ENCODE measurements at places on chromosomes 1 and 21.

GRCh38 chr1:215081661-215082531 is 641 bp upstream of the KCNK2 start:
- DNase-seq = no peak

DNA sequence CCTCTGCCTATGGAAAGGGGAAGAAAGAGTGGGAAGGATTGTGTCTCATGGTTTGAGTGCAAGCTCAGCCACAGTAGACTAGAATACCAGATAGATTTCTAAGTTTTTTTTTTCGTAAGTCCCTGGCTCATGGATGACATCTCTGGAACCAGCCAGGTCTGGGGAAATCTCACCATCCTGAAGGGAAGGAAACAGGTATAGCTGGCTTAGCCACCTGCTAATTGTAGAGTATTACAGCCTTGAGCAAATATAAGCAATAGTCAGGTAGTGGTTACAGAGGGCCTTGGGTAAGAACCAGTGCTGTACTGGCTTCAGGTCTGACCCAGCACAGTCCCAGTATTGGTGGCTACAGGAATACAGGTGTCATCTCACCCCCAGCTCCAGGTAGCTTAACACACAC is 500.9 kb upstream of the PRMT6 start:
- no peak for DNase-seq

DNA sequence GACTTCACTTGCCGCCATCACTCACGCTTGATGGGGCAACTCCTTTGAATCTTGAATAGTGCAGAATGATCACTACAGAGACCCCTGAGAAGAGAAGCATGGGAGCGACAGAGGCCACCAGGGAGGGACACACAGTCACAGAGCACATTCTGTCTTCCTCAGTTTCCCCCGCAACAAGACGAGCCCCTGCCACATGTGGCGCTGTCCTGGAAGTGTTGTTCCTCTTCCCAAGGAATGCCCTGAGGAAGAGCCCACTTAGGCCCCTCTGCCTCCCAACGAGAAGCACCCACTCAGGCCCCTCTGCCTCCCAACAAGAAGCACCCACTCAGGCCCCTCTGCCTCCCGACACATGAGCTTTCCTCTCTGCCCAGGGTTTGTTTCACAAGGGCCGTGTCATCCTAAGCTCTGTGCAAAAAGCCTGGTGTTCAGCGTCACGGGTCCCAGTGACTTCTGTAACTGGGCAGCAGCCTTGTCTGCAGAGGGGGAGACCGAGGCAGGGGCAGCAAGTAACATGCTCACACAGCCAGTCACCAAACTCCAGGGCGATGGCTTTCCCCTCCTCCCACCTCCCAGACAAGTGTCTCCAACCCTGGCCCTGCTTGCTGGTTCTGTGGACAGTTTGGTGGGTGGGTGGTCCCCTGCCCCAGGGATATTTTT is 19.8 kb downstream of the SLC37A1 start:
- DNase-seq = no peak

- peak; percentile 18 for DNase-seq
Observed at GRCh38 chr1:174999936-175000696, at the start of gene CACYBP. Gene CACYBP (plus strand): TSS chr1:174999947. CDS start chr1:175000181, 234 bp downstream.

DNA sequence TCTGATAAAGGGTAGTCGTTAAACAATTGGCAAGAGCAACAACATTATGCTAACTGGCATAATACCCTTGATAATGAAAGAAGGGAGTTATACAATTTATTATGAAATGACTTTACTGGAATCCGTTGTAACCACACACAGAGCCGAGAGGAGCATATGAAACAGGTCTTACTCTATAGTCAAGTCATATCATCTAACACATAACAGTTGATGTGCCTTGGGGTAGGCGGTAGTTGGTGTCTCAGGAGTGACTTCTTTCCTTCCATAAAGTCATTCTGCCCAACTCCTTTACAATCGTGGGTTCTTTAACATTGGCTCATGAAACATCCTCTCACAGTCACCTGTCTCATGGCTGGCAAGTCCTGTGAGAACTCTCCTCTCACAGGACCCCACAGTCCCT is 225.2 kb downstream of the LTN1 start:
- no peak for DNase-seq
